ENCODE measurements at places on chromosomes 2 and 18.
A peak's percentile ranks its signal among the peaks of the same experiment; 100 is the strongest.

DNA sequence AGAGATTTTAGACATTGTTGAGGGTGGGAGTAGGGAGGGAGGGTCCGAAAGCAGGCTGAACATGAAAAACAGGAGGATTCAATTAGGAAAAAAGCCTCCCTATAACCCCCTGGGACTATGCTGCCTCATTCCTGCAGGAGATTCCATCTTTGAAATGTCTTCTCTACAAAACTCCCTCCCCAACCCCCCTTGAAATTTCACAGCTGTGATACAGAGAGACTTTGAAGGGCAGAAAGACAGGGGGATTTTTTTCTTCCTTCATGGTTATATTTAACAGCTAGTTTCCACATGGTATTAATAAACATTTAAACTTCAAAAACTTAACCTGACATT is 57.6 kb downstream of the TRIB2 start:
- DNase-seq: no peak

GRCh38 chr2:8606226-8606625 is 75.6 kb upstream of the ID2 start:
- DNase-seq: no peak

- DNase-seq: peak; percentile 14
Observed at GRCh38 chr2:144332356-144333142, 187.4 kb downstream of the ZEB2 start.

DNA sequence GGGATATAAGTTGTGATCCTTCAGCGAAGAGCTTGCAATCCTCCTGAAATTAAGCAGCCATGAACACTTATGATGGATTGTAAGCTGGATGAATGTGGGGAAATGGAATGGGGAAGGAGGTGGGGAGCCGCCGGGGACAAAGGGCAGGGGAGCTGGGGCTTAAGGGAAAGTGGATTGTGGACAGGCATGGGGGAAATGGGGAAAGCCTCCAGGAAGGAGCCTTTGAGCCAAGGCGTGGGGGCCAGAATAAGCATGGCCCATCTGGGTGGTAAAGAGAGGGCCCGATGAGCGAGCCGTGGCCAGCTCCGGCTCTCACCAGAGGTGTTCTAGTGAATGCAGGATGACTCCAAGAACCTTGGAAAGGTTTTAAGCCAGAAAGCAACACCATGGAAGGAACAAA is 124.0 kb downstream of the SMAD7 start:
- DNase-seq: no peak

- no peak for DNase-seq
Observed at GRCh38 chr2:102704531-102704930, 57.3 kb upstream of the TMEM182 start.

- no peak for DNase-seq
Observed at GRCh38 chr2:173978447-173978846, 13.3 kb upstream of the SP3 start.
